Kidney capillary endothelial cell (primary cell): ENCODE measurements at places on chromosomes 16 and 17.

- no peak for DNase-seq
Observed at GRCh38 chr17:74865504-74866197, 6.0 kb upstream of the GRIN2C start.

- no peak for DNase-seq
Observed at GRCh38 chr16:84091460-84091859, 25.3 kb downstream of the MBTPS1 start.

GRCh38 chr16:57537581-57538234, 1.3 kb upstream of the CCDC102A start:
- no peak for DNase-seq

GRCh38 chr17:82920715-82921114, 80.9 kb upstream of the ZNF750 start:
- DNase-seq: no peak

- no peak for DNase-seq
Observed at GRCh38 chr16:53839150-53839549, 135.2 kb downstream of the FTO start.

DNA sequence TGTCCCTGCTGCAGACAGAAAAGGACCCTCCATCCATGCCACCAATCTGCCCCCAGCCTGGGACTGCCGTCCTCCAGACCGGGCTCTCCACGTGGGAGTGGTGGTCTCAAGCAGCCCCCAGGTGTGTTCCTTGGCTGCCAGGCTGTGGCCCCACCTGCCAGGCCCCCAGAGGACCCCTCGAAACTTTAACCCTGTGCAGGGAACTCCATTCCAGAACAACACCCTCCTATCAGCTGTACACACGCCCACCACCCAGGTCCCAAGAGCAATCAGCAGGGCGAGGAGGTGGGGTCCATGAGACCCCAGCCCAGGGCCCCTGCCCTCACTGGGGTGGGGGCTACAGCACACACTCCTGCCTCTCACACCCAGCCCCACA, 1.4 kb downstream of the PYCR1 start:
- DNase-seq: no peak

GRCh38 chr16:165539-166374, at the start of gene HBM:
HBM (plus strand) TSS chr16:165978; CDS start chr16:165998, 20 bp downstream.
- DNase-seq: no peak

DNA sequence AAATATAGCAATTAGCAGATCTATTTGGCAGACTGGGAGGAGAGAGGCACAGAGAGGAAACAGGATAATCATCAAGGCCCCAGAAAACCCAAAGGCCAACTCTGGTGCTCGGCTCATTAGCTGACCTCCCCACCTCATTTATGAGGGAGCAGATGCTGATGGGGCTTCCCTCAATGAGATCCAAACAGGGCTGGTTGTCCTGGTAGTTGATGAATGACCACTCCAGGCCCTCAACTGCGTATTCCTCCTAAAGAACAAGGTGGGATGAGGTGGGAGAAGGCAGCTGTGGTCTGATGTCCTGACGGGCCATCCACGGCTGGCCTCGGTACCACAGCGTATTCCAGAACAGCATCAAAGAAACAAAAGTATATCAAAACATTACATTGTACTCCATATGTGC, 20.8 kb downstream of the ZNHIT3 start:
- no peak for DNase-seq

DNA sequence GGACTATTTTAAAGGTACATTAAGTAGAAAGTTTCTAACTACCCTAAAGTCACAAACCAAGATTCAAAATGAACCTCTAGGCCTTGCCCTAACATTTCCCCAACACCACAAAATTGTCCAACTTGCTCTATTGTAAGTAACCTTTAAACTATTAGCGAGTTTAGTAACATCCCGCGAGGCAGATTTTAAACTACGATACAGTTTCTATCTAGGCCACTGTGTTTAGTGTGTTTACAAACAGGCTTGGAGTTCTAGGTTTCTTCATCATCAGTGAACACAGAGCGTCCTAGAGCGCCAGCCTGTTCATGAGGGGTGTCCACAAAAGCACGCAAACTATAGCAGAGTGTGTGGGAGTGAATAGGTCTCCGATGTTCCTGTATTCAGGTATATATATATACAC, 51.8 kb downstream of the EMP2 start:
- DNase-seq: no peak

- no peak for DNase-seq
Observed at GRCh38 chr17:56481659-56482058, 111.8 kb upstream of the NOG start.

DNA sequence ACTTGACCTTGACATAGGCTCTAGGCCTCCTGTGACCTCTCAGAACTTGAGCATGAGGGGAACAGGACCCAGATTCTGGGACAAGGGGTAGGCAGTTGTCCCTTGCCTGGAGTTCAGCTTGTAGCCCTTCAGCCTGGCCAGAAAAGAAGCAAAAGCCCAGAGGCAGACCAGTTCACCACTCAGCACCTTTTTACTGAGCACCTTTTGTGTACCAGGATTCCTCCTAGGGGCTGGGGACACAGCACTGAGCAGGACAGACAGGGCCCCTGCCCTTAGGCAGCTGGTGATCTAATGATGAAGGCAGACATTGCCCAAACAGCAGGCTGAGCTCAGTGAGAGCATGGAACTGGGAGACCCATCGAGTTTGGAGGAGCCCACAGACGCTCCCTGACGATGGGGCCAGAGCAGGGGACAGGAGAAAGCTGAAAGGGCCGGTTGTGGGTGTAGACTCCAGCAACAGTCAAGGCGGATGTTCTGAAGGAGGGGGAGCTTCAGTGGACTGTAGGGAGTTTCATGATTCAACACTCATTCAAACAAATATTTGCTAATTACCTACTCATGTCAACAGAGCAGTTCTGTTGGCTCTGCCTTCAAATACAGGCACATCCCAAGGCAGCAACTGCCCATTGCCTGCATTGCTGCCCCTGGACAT, 32.0 kb downstream of the SBK1 start:
- no peak for DNase-seq

DNA sequence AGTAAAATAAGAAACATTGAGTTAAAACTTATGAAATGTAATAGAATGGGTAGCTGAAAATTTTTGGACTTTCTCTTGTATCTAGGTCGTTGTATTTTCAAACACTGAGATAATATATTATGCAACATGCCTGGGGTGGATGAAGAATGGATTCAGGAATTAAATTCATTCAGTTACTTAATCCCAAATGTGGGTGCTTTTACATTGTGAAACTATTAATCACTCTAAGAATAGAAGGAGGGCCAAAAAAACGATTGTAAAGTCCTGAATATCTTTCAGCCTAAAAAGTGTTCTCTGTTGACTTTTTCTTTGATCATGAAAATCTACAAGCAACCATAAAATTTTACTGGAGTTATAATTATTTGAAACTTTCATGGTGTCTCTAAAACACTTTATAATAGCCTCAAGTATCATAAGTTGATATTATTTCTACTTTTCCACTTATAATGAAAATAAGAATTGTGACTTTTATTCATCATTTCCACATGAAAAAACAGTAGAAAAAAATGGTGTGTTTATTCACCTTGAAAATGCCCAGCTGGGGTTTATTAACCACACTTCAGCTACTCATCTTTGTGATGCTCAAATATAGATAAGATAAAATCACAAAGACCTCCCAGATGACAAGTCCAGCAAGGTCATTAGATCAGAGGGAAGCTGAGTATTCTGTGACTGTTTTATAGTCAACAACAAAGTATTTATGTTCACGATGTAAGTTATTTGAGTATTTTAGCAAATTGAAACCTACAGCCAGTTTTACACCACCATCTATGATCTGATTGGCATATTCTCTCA, 619.9 kb upstream of the SOX9 start:
- DNase-seq: no peak

GRCh38 chr16:52871481-52871880, 181.2 kb downstream of the CHD9NB start:
- no peak for DNase-seq

DNA sequence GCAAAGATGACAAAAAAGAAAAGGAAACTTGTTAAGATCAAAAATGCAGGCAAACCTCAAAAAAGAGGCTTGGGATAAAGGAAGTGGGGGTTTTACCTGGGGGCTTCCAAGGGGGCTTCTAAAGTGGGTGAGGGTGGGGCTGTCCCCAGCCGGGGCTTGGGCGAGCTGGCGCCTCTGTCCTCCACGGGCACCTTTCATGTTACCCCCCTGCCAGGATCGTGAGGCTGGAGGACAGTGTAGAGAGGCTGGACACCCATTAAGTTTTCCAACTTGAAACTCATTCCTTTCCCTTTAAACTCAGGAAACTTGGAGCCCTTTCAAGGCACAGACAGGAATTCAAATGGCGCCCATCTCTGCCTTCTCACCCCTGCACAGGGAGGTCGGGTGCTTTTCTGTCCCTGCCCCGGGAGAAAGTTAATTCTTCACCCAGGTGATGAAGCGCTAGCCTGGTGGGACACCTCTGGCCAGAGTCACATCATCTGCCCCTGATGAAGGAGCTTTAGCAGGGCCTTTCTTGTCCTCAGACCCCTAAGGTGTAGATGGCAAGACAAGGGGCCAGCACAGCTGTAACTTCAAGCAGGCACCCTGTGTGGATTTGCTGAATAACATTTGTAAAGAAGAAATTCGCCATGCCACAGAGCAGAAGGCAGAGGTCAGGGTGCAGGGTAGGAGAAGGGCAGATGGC, 87.3 kb downstream of the C16orf78 start:
- DNase-seq: no peak
